ENCODE measurements at places on chromosomes 4 and X.

DNA sequence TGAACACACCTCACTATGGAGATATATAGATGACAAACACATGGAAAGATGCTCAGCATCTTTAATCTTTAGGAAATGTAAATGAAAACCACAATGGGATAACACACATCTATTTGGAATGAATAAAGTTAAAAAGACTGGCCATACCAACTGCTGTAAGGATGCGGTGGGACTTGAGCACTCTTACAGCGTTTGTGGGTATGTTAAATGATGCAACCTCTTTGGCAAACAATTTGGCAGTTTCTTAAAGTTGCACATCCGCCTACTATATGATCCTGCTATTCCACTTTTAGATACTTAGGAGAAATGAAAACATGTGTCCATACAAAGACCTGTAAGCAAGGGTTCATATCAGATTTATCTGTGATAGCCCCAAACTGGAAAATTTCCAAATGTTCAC, 50.7 kb downstream of the MRPL1 start:
- peak; percentile 94 for DNase-seq

DNA sequence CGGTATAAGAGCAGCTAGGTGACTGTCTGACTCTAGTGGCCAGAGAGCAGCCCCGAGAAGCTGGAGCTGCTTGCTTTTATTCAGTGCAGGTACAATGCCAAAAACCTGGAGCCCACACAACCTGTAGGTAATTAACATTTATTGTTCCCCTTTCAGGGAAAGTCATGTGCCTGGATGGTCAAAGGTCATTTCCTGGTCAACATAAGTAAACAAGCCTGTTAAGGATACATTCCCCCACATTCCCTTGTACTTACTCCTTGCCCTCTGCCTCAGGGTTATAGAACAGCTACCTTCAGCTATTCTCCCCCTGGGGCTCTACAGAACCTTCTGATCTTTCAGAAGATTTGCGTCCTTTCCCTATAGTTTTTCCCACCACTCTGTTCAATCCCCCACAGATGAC, 253.4 kb downstream of the TMA16 start:
- DNase-seq = no peak

- DNase-seq = no peak
These were observed 744.6 kb upstream of the IGFBP7 start for GRCh38 chr4:57854748-57855147.

DNA sequence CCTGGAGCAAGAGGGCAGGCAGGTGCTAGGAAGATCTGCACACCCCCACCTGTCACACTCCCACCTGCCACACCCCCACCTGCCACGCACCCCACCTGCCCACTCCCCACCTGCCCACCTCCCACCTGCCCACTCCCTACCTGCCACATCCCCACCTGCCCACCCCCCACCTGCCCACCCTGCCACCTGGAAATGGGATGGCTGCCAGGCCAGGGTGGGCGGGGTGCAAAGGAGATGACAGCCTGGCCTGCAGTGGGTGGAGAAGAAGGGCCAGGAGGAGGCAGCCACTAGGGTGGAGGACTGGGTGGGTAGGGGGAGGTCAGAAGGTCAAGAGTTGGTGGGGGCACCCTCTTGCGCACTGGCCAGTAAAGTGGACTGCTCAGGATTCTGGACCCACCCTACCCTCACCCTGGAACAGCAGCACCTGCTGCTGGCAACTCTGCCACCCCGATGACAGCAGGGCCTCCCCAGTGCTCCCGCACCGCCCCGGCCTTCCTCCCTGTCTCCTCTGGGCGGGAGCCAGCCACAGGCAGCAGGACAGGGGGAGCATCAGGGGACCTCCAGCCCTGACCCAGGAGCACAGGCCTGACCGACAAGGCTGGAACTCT, 66.8 kb upstream of the NKX1-1 start:
- no peak for DNase-seq

DNA sequence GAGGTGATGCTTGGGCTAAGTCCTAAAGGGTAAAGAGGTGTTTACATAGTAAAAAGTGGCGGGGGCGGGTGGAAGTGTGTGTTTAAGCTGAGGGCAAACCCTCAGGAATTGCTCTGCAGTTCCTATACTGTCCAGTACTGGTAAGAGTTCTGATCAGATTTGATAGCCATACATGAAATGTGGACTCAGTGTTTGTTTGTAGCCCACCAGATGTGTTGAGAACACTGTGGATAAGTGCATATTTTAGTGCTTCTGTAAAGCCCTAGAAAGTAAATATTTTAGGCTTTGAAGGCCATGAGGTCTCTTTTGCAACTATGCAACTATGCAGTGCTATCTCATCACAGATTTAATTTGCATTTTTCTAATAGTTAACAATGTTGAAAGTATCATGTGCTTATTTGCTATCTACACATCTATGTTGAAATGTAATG, 80.7 kb upstream of the EOLA2 start:
- no peak for DNase-seq

DNA sequence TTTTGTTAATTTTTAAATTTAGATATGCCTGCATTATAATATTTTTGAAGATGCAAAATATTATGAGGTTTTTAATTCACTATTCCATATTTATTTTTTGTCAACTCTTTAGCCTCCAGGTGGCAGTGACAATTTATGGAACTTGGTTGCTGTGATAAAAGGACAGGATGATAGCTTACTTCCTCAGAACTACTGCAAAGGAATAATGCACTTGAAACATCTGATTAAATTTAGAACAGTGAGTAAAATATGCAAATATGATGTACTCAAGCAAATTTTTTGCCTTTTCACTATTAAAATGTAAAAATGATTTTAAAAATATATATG, 45.1 kb downstream of the SPATA4 start:
- peak; percentile 3 for DNase-seq

GRCh38 chr4:115110191-115111181, 2.9 kb downstream of the NDST4 start:
- DNase-seq = no peak

GRCh38 chrX:19750028-19750782, 137.2 kb downstream of the SH3KBP1 start:
- no peak for DNase-seq

- no peak for DNase-seq
These were observed at the start of gene TEX13D for GRCh38 chrX:124332481-124333424. TSS of gene TEX13D (plus strand) at chrX:124332660. CDS start at chrX:124332918, 258 bp downstream.

DNA sequence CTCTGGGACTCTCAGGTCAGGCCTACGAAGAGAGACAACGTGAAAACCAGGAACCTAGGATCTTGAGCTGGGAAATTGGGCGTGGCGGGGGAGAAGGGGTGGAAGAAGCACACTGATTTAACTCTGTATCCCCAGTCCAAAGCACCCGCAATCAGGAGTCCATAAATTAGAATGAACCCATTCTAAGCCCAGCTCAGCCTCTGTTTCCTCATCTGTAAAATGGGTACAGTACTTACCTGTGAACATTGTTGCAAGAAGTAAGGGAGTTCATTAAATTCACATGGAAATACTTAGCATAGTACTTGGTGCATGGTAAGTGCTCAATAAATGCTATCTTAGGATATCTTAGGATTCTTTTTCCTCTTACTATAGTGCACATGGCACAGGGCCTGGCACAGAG, 326.7 kb downstream of the BCOR start:
- DNase-seq = no peak

GRCh38 chr4:140220058-140220457, 66.1 kb upstream of the MAML3 start:
- DNase-seq = no peak

GRCh38 chr4:8691151-8691775, 98.7 kb downstream of the CPZ start:
- DNase-seq = no peak

- no peak for DNase-seq
These were observed 114.4 kb downstream of the UBE2NL start for GRCh38 chrX:143998261-143998660.

GRCh38 chr4:14783011-14783877, 219.0 kb upstream of the CPEB2 start:
- DNase-seq = no peak

DNA sequence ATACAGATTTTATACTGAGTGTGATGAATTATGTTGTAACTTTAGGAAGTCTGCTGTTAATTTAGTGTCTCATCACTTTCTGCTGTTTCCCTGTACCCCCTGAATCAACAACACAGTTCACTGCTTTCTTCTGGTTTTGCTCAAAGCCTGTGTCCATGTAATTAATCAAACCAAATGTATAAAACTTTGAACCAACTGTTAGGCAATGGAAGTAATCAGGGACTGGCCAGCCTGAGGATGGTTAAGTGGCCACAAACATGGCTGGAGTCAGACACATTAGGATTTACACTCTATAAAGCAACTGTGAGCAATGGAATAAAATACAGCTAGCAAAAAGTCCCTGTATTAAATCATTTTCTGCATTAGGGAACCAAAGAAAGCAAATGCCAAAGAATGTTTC, 42.6 kb downstream of the CXCL1 start:
- no peak for DNase-seq

GRCh38 chrX:17072301-17072700, 125.8 kb downstream of the REPS2 start:
- no peak for DNase-seq

DNA sequence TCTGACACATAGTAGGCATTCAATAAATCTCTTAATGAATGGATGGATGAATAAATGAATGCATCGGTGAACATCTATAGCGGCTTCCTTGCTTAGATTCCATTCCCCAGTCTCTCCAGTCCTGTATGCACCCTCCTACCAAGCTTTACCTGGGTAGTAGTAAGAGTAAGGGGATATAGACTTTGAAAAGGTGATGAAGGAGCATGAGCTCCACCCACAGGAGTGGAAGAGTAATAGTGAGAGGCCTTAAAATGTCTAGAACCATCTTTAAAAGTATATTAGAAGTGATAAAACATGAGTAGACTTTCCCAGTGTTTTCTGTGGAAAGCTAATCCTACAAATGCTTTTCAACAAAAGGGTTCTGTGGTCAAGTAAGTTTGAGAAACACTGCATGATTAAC, 35.5 kb upstream of the GPC3 start:
- no peak for DNase-seq

DNA sequence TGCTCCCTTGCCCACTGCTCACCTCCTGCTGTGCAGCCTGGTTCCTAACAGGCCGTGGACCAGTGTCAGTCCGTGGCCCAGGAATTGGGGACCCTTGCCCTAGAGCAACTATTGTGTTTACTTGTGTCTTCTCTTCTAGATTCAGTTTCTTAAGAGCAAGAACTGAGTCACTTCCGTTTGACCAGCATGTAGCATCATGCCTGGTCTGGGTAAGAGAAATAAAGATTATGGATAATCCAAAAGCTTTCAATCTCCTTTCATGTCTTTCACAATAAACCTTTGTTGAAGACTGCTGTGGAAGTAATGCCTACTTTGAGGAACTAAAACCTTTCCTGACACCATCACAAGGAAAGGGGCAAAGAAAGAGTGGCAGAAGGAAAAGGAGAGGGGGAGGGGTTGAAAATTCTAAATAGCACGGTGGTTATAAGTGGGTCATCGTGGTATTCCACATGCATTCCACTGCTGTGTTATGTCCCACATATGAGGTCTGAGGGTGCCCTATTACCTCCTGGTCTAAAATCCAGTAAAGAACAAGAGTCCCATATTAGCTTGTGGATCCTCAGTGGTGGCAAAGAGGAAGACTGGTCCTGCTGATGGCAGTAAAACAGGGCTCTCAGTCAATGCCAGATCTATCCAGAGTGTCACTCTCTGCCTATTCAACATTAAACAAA, 133.4 kb downstream of the RASL11B start:
- DNase-seq = peak; percentile 92

- DNase-seq = no peak
These were observed 6.5 kb upstream of the GLRA3 start for GRCh38 chr4:174835536-174835935.

DNA sequence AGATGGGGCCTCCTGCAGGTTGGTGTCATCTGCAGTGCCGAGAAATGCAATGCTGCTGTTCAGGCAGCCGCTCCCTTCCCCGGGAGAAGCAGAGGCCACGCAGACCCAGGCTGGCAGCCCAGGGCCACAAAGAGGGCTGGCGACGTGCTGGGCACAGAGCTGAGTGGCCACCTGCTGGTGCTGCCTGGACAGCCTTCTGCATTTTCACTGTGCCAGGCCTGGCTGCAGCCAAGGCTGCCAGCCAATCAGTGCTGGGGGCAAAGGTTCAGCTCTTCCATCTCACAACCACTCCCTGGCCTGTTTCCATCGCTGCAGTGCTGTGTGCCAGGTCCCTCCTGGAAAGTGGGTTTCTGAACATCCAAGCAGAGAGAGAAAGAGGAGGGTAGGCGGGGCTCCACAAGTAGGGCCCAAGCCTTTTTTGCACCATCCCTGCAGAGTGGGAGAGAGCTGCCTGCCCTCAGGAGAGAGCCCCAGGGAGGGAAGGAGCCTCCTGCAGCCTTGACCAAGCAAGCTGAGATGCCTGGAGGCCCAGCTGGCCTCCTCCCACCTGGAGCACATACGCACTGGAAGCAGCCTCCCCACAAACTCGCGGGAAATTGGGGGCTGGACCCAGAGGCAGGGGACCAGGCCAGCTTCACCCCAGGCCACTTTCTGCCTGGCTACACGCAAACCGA, 20.1 kb downstream of the ADRA2C start:
- no peak for DNase-seq

GRCh38 chrX:133570549-133570948, 155.3 kb upstream of the GPC4 start:
- DNase-seq = no peak

- DNase-seq = no peak
These were observed 3.7 kb downstream of the PPP1R3F start for GRCh38 chrX:49273181-49273727.

DNA sequence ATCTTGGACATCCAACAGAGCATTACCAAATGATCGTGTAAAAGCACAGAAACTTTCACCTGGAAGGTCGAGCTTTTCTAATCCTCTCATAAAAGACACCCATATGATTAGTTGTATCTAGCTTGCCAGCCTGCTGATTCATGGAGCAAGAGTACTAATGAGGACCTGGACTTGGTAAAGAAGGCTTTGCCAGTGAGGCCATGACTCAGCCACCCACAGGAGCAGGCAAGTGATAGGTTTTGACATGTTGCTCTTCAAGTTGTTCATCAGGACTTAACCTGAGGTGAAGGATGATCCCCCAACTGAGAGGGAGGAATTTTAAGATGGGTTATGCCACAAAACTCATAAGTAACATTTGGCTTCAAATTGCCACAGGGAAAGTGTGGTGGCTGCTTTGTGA, 24.7 kb upstream of the EPGN start:
- DNase-seq = no peak

GRCh38 chrX:81278616-81279015, 76.7 kb downstream of the SH3BGRL start:
- no peak for DNase-seq

DNA sequence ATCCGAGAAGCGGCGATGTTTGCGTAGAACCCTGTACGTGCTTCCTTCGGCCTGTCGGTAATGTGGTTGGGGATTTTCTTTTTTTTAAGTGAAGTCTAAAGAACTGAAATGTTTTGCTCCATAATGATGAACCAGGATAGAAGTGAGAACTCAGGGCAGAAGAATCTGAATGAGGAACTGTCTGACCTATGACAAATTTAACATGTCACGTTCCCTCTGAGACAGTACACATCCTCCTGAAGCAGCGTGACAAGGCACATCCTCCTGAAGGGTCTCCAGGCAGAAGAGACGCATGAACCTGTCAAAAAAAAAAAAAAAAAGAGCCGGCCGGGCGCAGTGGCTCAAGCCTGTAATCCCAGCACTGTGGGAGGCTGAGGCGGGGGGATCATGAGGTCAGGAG, 6.2 kb downstream of the CSF2RA start:
- DNase-seq = peak; percentile 79
